ENCODE measurements at places on chromosomes 1 and 21. TPM values are rescaled to one million over a fixed set of nuclear protein-coding genes. Genes with fewer than 3 reads are reported as not detected.

LRRC3 gene
- total RNA-seq: 2.4 TPM

APCS gene
- total RNA-seq: 0.08 TPM

PGLYRP3 gene
- total RNA-seq: not detected

MASP2 gene
- 0.22 TPM for total RNA-seq

HJV gene
- total RNA-seq: not detected

PTGER3 gene
- not detected for total RNA-seq

WDR64 gene
- not detected for total RNA-seq

PROX1 gene
- 0.19 TPM for total RNA-seq

TFF3 gene
- not detected for total RNA-seq

LYPD8 gene
- total RNA-seq: 0.12 TPM

SYDE2 gene
- total RNA-seq: 0.70 TPM

Data from A549 treated with dexamethasone at 1 μM for 4 hours (cell line).